Stimulated activated CD8-positive, alpha-beta memory T cell treated with anti-CD3 and anti-CD28 coated beads, Interleukin-15, amount 100 ng/mL, for 48 hours (primary cell): ENCODE measurements at places on chromosomes 6 and 20.

- DNase-seq, result no peak
Observed at GRCh38 chr6:163469459-163469985, 55.0 kb downstream of the QKI start.

DNA sequence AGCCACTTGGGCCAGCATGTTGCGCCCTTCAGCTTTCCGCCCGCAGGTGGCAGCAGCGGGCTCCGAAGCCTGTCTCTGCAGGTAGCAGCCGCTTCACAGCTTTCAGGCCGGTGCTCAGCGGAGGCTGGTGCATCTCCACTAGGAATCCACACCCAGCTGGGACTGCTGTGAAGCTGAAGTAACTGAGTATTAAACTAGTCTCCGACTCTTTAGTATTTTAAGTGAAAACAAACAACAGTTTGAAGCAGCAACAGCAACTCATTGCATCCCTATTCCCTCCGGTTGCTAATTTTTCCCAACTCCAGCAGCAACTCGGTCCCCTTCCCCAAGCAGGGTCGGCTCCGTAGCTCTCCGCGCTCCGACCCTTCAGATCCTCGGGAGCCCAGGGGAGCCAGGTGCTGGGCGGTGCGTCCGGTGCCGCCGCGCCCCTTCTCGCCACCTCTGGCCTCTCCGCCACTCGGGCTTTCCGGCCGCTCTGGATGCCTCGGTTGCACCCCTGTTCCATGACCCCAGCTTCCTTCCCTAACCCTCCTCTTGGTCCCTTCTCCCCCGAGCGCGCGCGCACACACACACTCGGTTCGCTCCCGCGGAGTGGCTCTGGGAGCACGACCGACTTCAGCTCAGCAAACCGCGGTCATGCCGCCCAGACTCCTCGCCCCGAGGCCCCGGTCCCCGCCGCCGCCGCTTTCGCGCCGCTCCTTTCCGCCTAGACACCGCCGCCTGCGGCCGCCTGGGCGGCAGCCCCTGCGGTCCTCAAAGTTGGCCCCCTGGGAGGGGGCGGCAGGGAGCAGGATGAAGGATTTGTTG is 765 bp upstream of the NKAIN2 start:
- DNase-seq, result peak; percentile 50

- DNase-seq, result no peak
Observed at GRCh38 chr20:46568570-46569129, 18.2 kb upstream of the OCSTAMP start.

GRCh38 chr20:61950641-61951071 is 115.0 kb downstream of the TAF4 start:
- no peak for DNase-seq

DNA sequence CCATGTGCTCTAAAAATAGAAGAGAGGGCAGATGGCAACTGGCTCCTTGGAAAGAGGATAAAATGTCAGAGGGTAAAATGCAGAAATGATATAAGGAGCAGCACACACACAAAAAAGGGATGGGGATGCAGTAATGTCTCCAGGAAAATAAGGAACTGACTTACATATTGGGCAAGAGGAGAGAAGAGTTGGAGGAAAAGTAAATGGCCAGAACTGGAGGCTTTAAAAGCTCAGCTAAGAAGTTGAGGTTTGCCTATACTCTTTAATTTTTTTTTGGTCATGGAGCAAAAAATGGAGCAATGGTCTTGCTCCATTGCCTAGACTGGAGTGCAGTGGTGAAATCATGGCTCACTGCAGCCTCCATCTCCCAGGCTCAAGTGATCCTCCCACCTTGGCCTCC is 93.7 kb downstream of the SULF2 start:
- DNase-seq, result no peak

- no peak for DNase-seq
Observed at GRCh38 chr6:66558189-66558588, 851.2 kb upstream of the EYS start.

DNA sequence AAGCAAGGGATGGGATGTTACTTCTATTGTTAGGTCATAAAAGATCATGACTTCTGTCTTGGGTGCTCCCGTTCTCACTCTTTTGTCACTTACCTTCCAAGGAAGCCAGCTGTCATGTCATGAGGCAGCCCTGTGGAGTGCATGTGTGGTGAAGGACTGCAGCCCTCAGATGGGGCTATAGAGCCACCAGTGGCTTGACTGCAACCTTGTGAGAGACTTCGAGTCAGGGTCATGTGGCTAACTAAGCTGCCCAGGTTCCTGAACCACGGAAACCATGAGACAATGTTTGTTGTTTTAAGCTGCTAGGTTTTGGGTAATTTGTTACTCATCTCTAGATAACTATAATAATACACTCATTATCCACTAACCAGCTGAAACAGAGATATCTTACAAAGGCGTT is 477.1 kb downstream of the BTBD3 start:
- DNase-seq, result no peak
